Neural progenitor cell (in vitro differentiated cells): ENCODE measurements at places on chromosomes 1 and 21.

DNA sequence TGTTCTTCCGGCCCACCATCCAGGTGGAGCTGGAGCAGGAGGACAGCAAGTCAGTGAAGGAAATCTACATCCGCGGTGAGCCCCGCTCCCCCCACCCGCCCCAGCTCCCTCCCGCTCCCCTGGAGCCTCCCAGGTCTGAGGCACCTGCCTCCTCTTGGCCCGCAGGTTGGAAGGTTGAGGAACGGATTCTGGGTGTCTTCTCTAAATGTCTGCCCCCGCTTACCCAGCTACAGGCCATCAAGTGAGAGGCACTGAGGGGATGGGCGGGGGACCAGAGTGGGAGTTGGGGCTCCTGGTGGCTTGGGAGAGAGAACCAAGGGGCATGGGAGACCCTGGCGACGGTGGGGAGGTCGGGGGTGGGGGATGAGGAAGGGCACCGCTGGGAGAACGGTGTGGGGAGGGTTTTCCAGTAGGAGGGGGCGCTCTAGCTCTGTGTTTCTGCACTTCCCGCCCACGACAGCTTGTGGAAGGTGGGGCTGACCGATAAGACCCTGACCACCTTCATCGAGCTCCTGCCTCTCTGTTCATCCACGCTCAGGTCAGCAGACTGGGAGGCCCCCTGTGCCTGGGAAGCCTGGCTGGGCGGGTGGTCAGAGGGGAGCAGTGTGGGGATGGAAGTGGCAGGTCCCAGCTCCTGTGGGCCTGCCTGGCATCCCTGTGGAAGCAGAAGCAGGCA, 4.2 kb downstream of the LRRC71 start:
- DNase-seq: no peak

DNA sequence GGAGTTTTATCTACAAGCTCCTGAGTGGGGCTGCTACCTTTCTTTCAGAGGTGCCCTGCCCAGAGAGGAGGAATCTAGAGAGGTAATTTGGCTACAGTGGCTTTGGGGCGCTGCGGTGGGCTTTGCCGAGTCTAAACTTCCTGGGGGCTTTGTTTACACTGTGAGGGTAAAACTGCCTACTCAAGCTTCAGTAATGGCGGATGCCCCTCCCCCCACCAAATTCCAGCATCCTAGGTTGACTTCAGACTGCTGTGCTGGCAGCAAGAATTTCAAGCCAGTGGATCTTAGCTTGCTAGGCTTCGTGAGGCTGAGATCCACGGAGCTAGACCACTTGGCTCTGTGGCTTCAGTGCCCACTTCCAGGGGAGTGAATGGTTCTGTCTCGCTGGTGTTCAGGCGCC, 43.9 kb downstream of the SWT1 start:
- DNase-seq: peak; percentile 9

- no peak for DNase-seq
Observed at GRCh38 chr21:45491056-45491455, 51.2 kb downstream of the SLC19A1 start.

DNA sequence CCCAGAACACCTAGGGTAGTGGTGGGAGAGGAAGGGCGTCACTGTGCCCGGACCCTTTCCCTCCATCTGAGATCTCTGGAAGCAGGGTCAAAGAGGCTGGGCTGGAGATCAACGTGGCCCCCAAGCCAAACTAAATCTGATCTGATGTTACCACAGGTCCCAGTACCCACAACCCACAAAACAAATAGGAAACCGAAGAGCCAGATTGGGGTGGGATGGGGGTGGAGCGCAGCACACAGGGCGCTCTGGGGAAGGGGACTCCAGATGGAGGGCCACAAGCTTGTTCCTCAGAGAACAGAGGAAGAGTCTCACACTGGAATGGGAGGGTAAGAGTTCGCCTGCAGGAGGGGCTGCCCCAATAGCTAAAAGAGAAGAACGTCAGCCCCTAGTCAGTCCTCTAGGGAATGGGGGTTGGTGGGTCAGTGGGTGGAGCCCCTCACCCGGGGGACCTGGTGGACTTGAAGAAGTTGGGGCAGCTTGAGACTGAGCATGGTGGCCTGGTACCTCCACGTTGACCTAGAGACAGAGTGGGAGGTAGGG, 1.5 kb downstream of the PAQR6 start:
- DNase-seq: no peak

DNA sequence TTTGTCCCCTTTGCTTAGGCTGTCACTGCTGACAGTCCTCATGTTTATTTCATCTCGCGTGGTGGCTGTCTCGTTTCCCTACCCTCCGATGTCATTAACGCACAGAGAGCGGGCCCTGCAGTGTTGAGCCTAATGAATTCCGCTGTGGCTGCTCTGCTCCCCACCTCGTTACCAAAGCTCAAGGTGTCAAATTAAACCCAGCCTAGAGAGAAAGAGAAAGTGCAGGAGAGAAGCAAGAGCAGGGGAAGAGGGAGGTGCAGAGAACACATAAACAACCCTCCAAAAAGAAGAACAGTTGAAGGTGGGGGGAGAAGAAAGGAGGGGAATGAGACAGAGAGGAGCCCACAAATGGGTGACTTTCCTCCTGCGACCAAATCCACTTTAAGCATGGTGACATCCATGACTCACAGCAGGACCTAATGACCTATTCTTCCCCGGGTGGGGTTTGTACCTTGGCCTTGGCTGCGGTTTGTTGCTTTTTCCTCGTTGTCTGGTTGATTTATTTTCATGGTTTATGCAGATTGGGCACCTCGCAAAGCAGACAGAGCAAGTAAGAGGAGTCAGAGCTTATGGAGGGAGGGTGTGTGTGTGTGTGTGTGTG, 92.5 kb downstream of the PBX1 start:
- no peak for DNase-seq
